KBM-7 (cell line): ENCODE measurements at places on chromosomes 6 and 20.
A peak's percentile ranks its signal among the peaks of the same experiment; 100 is the strongest.

- no peak for DNase-seq
Observed at GRCh38 chr6:132612449-132613108, 11.5 kb downstream of the TAAR2 start.

GRCh38 chr20:58693226-58694006 lies 816 bp downstream of the NPEPL1 start:
- DNase-seq: peak; percentile 23

DNA sequence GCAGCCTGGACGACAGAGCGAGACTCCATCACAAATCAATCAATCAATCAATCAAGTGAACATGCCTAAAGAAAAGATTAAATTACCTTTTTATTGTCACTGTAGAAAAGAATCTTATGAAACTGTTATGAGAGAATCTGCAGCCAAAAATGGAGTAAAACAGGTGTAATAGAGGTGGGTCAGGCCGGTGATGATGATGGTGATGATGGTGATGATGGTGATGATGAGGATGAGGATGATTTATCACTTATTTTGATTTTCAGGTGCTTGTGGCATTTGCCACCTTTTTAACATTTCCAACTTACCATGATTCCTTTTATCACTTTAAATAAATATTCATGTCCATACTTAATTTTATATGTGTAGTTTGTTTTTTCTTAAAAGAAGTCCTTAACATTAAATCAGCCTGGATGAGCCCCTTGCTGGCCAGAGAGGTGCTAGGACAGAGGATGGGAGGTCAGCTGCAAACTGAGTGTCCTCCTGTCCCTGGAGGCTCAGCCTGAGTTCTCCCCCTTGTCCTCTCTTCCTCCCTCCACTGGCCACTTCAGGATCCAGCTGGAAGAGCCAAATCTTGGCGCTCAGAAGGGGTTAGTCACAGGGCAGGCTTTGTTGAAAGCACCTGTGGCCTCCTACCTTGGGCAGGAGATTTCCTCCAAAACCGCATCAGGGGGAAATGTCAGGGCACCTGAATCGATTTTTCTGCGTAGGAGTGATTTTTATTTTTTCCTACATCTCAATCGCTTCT lies 32.6 kb downstream of the SLC2A10 start:
- no peak for DNase-seq

DNA sequence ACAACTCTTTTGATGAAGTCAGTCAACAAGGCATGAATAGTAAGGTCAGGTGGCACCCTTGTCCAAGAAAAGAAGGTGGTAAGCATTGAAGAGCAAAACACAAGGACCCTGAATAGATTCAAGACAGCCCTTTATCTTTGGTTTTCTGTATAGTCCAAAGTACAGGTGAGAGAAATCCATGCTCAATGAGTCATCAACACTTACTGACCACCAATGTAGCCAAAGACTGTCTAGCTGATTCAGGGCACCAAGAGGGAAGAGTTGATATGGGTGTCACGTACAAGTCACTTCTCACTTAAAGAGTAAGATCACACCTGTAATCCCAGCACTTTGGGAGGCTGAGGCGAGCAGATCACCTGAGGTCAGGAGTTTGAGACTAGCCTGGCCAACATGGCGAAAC lies 528.3 kb downstream of the CD83 start:
- no peak for DNase-seq

DNA sequence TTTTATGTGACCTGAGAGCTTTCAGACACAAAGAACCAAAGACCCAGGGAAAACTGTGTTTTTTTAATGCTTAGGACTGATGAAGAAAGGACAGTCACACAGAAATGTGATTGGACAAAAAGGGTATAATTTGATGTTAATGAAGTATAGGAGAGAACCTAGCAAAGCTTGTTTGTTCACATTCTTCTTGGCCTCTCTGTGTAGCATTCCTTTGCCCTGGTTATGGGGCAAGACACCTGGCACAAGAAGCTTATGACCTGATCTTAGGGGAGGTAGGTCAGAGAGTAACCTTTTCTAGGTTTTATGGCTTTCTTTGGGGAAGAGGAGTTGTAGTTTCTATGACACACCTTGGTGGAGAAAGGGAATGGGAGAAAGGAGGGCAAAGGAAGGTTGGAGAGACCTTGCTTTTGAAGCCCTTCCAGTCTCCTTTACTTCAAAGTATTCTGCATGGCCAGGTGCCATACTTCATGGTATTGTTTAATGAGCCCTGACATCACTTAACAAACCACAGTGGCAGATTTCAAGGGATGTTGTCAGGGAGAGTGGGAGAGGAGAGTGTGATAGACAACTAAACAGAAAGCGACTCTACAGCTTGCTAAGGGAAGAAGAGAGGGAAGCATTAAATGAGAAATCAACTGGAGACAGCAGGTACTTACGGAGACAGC lies 701.8 kb upstream of the FLRT3 start:
- no peak for DNase-seq

GRCh38 chr6:147238906-147239305 lies 34.7 kb downstream of the STXBP5 start:
- no peak for DNase-seq

- no peak for DNase-seq
Observed at GRCh38 chr6:5622276-5623005, 361.1 kb downstream of the FARS2 start.

- no peak for DNase-seq
Observed at GRCh38 chr20:50911716-50912115, 19.5 kb downstream of the ADNP start.
